ENCODE measurements at places on chromosomes 7 and 10.
A peak's percentile ranks its signal among the peaks of the same experiment; 100 is the strongest.

DNA sequence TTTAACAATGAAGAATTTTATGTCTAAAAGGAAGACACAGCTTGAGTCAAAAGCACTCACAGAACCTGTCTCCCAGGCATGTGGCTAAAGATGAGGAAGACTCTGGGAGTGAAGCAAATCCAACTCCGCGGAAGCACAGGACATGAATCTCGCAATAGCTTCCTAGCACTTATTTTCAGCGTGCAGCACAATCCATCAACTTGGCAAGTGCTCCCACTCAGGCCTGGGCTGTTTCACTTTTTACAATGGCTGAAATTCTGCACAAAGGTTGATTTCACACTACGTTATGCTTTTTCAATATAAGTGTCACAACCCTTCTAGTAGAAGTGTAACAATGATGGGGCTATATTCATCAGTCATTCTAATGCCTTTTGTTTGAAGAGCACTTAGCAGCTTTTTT is 180.2 kb downstream of the XPNPEP1 start:
- no peak for DNase-seq

DNA sequence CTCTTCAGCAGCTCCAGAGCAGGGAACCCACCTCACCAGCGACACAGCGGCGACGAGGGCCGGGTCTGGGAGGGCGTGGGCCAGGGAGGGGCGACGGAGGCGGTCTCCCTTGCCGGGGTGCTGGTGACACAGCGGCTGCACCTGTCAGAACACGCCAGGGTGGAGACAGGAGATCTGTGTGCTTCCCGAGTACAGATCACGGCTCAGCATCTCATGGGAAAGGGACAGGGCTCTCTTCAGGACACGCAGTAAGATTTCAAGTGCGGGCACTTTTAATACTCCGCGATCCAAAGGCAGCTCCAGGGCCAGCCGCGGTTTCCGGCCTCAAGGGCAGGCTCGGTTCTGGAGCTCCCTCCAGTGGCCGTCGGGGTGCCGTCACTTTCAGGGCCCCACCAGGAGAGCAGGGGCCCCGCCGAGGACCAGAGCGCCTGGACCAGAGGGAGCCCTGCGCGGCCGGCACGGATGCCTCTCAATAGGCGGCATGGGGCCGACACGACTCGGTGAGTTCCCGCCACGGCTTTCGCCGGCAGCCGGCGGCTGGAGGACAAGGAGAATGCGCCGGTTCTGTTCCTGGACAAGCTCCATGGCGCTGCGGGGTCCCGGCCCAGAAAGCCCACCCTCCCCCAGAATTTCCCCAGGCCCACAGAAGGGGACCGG is 21.4 kb downstream of the GPR146 start:
- peak; percentile 65 for DNase-seq

GRCh38 chr10:79422178-79422892 is 23.1 kb downstream of the ZCCHC24 start:
- no peak for DNase-seq

DNA sequence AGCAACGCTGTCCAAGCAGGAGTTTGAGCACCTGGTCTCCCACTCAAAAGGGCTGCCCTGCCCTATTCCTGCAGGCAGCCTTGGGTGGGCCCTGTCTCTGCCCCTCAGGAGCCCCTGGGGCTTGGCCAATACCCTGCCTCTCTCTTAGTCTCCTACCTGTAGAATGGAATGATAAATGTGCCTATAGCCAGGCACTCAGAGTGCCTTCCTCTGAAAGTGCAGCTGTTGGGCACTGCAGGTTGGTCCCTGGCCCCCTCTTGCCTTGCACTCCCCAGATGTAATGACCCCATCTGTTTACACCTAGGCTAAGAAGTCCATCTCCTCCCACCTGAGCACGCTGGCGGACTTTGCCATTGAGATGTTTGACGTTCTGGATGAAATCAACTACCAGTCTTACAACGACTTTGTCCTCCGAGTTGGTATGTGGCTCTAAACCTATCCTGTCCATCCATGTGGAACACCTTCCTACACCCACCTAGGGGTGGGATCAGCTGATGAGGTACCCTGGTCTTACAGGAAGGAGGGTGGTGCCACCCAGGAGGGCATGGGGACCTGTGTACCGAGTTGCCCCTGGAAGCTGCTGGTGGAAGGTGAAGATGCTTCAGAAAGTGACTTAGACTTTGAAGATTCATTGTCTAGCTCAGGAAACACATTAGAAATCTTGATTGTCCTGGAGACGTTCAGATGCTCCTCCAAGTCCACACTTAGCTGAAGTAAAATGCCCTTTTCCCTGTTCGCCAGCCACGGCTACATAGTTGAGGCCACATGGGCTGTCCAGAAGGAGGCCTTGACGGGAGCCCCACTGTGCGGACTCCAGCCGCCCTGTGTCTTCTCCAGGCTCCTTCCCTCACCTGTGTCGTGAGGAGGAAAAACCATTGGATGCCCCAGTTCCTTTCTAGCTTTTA is 134.1 kb downstream of the ADCY1 start:
- DNase-seq = no peak

DNA sequence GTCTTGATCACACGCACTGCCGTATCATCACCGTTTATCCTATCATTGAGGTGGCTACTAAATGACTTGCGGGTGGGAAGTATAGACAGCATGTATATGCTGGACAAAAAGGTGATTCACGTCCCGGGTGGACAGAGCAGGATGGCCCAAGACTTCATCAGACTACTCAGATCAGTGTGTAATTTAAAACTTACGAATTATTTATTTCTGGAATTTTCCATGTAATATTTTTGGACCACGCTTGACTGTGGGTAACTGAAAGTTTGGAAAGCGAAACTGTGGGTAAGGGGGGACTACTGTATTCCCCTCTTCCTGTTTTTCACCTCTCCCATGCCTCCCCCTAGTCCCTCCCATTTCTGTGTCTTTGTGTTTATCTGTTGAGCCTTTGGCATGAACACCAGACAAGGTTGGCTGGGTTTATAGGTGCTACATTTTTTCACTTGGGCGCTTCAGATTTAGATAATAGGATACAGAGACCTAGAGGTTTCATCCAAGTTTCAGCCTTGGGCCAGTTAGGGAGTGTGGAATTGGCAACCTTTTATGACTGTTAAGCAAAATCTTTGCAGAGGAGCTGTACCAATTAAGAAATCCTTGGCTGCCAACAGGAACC is 55.8 kb downstream of the RBM20 start:
- no peak for DNase-seq

DNA sequence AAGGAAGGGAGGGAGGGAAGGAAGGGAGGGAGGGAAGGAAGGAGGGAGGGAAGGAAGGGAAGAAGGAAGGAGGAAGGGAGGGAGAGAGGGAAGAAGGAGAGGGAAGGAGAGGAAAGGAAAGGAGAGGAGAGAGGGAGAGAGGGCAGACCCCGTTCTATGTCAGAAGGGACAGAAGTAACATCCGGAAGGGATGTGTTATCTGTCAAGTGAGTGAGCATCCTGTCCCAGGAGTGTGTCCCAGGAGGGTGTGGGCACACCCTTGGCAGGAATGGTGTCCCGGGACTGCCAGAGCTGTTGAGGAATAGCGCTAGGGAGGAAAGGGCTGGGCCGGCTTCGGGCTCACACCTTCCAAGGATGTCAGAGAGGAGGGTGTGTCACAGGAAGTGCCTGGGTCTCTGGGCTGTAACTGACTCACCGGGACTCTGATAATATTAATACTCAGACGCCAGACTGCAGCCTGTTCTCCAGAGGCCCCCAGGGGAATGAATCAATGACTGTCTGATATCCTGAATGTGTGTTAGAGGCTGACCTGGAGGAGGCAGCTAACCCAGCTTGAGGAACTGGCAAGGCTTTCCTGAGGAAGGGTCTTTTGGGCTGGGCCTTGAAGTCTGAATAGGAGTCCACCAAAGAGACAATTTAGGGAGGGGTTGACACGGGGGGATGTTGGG is 125.6 kb upstream of the TNRC18 start:
- no peak for DNase-seq

- no peak for DNase-seq
Measured at GRCh38 chr7:71535616-71536015, 403.7 kb downstream of the GALNT17 start.

- DNase-seq = no peak
Measured at GRCh38 chr10:120962756-120963593, 111.8 kb downstream of the WDR11 start.

DNA sequence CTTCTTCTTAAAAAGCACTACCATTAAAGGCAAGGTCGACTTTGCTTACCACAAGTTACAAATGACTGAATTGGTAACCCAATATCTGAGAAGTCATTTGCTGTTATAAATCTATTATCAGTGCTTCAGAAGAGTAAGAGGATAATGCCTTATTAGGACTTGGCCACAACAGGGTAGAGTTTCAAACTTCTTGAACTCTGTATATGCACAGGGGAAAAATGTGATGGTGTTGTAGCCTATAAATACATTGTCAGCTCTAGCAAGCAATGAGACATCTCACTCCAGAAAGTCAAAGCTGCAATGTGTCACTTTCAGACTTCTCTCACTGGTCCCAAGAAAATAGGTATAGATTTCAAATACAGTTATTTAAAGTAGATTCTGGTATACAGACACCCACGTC is 9.3 kb downstream of the TFEC start:
- no peak for DNase-seq

GRCh38 chr7:77980087-77980713 is 181.6 kb downstream of the PHTF2 start:
- DNase-seq = no peak

DNA sequence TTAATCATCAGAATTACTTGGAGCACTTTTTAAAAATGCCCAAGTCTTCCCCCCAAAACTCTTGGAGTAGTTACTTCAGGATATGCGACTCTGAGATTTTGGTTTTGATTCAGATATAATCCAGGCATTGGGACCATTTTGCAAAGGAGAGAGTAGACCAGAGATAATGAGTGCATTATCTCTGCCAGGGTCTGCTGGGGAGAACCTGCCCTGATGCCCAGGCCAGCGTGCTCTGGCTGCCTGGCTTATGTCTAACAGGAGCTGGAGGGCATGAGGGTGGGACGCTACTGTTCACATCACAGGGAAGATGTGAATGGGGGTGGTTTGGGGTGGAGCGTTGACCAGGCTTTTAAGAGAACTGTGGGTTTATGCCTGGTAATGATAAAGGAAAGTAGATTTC is 336.2 kb downstream of the DPP6 start:
- DNase-seq = no peak

GRCh38 chr7:24757353-24758275 is at the start of gene GSDME:
GSDME (minus strand) TSS chr7:24757464; CDS start chr7:24749774, 7,690 bp downstream.
- DNase-seq = no peak

GRCh38 chr7:36040679-36041078 is 112.4 kb upstream of the EEPD1 start:
- no peak for DNase-seq

- no peak for DNase-seq
Measured at GRCh38 chr7:34603711-34604444, 54.1 kb upstream of the NPSR1 start.

DNA sequence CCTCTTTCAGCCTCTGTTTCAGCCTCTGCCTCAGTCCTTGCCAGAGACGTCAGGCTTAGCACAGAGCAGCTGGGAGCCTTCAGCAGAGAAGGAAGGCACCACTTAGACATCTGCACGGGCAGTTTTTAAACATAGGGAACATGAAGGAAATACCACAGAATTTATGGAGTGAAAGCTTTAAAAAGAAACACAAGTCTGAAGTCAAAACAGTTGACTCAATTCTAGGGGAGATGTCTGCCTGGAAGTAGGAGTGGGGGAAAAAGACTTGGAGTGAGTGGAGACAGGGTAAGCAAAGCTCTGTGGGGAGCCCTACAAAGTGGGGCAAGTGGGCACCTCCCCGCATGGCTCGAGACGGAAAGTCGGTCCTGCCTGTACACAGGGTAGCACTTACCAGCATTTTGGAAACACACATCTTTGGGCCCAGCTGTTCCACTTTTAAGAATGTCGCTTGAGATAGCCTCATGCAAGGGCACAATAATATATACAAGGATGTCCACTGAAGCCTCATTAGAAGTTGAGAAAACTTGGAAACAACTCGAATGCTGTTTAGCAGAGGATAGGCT is 5.0 kb upstream of the TBXAS1 start:
- no peak for DNase-seq

DNA sequence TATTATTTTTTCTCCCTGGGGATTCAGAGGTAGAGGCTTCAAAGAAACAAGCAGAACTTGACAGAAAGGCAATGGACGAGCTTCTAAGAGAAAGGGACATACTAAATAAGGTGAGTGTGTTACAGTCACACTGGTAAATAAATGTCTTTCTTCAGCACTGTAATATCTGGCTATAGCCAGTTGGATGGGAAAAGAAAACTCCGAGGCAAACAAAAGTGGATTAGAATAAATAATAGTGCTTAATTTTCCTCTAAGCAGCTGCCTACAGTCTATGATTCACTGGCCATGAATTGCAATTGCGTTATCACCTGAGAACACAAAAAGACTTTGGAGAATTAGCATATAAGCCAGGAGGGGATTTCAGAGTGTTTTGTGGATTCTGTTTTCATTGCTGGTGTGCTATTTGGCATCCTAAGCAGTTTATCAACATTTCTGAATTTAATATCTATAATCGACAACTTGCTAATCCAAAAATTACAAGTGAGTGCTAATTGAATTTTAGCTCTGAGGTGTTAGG is 23.2 kb downstream of the CFAP58 start:
- no peak for DNase-seq

GRCh38 chr10:100996678-100997359 is 2.8 kb upstream of the LZTS2 start:
- DNase-seq = no peak

DNA sequence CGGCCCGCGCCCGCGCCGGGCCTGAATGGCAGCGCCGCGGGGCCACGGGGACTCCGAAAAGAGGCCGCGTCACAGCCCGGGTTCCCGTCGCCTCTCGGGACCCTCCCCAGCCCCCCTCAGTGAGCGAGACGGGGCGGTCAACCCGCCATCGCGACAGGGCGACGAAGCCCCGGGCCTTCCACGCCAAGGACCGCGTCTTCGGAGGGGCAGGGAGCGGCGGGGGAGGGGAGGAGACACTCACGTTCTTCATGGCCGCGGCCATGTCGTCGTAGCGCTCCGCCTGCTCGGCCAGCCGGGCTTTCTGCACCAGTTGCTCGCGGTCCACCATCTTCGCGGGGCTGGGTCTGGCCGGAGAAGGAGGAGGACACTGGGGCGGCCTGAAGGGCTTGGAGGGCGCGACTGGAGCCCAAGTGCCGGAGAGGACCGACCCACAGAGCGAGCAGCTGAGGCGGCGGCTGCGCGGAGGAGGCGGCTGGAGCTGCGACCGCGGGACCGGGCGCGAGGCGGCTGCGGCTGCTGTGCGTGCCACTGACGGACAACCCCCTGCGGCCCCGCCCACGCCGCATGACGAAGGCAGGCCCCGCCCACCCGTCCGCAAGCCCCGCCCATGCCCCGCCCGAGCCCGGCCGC is at the start of gene YWHAG:
Gene YWHAG, minus strand, starts transcription at position 511 of the 630 bp plus-strand sequence. Its CDS starts 183 bp downstream, at position 328.
- peak; percentile 80 for DNase-seq

GRCh38 chr10:128979405-128979804 is 487.6 kb upstream of the MGMT start:
- no peak for DNase-seq

- no peak for DNase-seq
Measured at GRCh38 chr7:44114586-44115310, 8.6 kb downstream of the POLD2 start.

- DNase-seq = no peak
Measured at GRCh38 chr7:152051968-152052367, 26.5 kb downstream of the GALNT11 start.
